Endodermal cell (in vitro differentiated cells): ENCODE measurements at places on chromosomes 3 and 15. TPM values are rescaled to one million over a fixed set of nuclear protein-coding genes. Genes with fewer than 3 reads are reported as not detected.

DNA sequence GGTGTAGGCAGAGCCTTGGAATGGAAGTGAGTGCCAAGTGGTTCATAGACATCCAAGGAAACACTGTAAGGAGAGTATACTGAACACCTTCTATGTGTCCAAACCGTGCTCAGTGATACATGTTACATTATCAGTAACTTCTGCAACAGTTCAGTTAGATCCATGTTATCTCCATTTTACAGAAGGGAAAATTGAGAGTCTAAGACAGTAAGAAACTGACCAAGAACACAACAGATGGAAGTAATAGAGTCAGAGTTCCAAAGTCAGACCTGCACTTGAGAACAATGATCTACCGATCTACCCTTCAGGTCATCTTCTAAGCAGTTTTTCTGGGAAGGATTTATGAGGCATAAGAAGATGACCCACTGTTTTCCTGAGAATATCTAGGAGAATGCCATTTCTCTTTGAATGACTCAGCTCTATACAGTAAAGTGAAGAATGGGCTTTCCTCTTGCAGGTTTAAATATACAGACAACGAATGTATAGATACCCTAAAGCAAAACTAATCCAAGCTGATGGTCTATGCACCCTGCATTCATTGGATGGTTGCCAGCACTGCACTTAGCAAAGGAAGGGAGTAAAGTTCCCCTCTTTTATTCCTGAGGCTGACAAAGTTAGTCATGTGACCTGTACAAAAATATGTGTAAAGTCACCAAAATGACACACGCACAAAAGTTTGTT lies 604.1 kb upstream of the MDFIC2 start:
- H3K27me3 ChIP-seq = no peaks in the 10 kb centered on the region
- no peaks in the 10 kb centered on the region for H3K36me3 ChIP-seq
- H3K27ac ChIP-seq = no peak overlapping the region

DNA sequence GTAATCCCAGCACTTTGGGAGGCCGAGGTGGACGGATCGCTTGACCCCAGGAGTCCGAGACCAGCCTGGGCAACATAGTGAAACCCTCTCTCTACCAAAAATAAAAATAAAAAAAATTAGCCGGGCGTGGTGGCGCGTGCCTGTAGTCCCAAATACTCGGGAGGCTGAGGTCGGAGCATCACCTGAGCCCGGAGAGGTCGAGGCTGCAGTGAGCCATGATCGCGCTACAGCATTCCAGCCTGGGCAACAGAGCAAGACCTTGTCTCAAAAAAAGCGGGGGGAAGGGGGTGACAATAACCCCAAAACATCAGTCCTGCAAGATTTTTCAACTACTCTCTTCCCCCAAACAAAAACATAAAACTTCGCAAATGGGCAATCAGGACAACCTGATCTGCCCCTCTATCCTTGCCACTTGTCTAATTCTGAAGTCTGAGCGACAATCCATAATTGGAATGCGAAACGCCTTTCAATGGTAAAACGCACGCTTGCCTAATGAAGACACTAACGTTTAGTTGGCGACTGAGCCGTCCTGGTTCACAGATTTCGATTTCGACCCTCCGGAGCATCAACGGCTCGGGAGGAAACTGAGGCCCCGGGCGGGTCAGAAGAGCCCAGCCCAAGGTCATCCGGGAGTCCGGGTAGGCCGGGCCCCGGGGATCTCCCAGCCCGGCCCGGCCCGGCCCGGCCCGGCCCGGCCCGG lies 868 bp downstream of the BTBD1 start:
- DNase-seq = peak; percentile 56
- H3K4me1 ChIP-seq = no peaks in the 10 kb centered on the region
- H3K27ac ChIP-seq = peak overlapping the region; percentile 78
- peak overlapping the region; percentile 95 for H3K4me3 ChIP-seq

- H3K27ac ChIP-seq = no peak overlapping the region
- no peak for DNase-seq
- no peak overlapping the region for H3K4me3 ChIP-seq
- H3K4me1 ChIP-seq = peaks cover 4% of the 10 kb centered on the region
- H3K27me3 ChIP-seq = no peaks in the 10 kb centered on the region
- no peaks in the 10 kb centered on the region for H3K36me3 ChIP-seq
Measured at GRCh38 chr3:60933824-60934223, 317.4 kb downstream of the FHIT start.

Gene DAPK2
- total RNA-seq = 1.4 to 4.1 TPM (median 2.6 TPM) in 3 replicates

- no peak overlapping the region for H3K27ac ChIP-seq
- no peak for DNase-seq
- H3K27me3 ChIP-seq = no peaks in the 10 kb centered on the region
- no peak overlapping the region for H3K4me3 ChIP-seq
- no peaks in the 10 kb centered on the region for H3K4me1 ChIP-seq
Measured at GRCh38 chr15:91508633-91509032, 344.9 kb upstream of the SLCO3A1 start.

Gene CLDN18
- 0.15 to 0.75 TPM (median 0.27 TPM) in 3 replicates for total RNA-seq

DNA sequence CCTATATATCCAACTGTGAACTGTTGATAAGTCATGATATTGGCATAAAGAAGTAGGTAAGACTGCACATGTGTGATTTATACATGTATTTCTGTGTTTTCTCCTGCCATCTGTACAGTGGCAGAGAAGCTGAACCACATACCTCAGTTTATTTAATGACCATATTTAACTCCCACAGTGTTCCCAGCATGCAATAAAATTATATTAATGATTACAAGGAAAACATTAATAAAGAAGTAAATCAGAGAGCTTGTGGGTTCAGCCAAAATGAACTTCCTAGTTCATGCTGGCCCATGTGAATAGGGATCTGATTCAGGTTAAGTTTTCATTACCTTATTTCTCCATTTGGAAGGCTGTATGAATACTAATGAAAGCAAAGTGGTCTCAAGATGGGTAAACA lies 439.2 kb downstream of the CNTN6 start:
- H3K4me1 ChIP-seq = no peaks in the 10 kb centered on the region
- no peak overlapping the region for H3K27ac ChIP-seq
- no peak overlapping the region for H3K4me3 ChIP-seq

DNA sequence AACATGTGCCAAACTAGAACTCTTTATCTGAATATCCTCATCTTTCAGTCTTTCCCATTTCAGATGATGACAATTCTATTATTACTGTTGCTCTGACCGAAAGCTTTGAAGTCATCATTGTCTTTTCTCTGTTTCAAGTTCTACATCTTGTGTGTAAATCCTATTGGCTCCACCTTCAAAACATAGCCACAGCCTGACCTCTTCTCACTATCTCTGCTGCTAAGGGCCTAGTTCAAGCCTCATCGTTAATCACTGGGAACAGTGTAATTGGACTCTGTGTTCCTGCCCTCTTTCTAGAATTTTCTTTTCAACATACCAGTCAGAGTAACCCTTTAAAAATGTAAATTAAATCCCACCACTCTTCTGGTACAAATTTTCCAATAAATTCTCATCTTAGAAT lies 105.1 kb downstream of the OXSM start:
- H3K4me1 ChIP-seq = peaks cover under 1% of the 10 kb centered on the region
- no peaks in the 10 kb centered on the region for H3K36me3 ChIP-seq
- DNase-seq = no peak
- no peaks in the 10 kb centered on the region for H3K27me3 ChIP-seq
- no peak overlapping the region for H3K27ac ChIP-seq

- no peak overlapping the region for H3K27ac ChIP-seq
- H3K36me3 ChIP-seq = no peaks in the 10 kb centered on the region
- no peak overlapping the region for H3K4me3 ChIP-seq
Measured at GRCh38 chr3:153144779-153145178, 17.2 kb upstream of the RAP2B start.
